ENCODE measurements at places on chromosomes 13 and 19.
A peak's percentile ranks its signal among the peaks of the same experiment; 100 is the strongest.

- DNase-seq = no peak
Observed at GRCh38 chr13:46830405-46831005, 33.5 kb upstream of the ESD start.

- DNase-seq = no peak
Observed at GRCh38 chr13:23160638-23161480, 19.9 kb upstream of the SGCG start.

GRCh38 chr13:94328381-94329041 lies 151.0 kb downstream of the DCT start:
- peak; percentile 58 for DNase-seq

DNA sequence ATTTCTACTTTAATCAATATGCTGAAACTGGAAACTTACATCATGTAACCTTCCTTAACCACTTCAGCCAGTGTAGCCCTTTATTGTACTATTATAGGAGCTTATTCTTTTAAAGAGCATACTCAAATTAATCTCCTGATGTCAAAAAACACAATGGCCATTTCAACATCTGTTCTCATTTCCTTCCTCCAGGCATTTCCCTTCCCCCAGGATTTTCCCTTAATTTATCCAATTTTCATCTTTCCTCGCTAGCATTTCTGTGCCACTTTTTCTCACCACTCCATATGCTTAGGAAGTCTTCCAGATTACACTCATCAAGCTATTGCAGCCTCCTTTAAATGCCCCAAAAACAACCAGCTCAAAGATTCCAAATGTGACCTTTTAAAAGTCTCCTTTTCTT lies 265.0 kb downstream of the PCDH9 start:
- no peak for DNase-seq

Data from endodermal cell (in vitro differentiated cells).